GM23338 (cell line): ENCODE measurements at places on chromosomes 16 and 17.

DNA sequence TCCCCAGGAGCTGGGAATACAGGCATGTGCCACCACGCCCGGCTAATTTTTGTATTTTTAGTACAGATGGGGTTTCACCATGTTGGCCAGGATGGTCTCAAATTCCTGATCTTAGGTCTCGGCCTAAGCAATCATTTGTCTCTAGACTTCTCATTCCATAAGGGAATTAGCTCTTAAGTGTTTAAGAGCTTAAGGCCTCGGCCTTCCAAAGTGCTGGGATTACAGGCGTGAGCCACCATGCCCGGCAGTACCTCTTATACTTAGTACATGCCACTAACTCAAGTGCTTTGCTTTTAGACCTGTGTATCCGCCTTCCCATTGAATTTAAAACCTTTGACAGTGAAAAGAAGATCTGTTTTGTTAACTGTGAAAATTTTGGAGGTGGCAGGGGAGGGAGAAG lies 16.6 kb upstream of the IL21R start:
- no peak for DNase-seq

GRCh38 chr17:35171834-35172233 lies 22.4 kb downstream of the SLC35G3 start:
- no peak for DNase-seq

- DNase-seq = no peak
Observed at GRCh38 chr17:36196131-36196486, 449 bp downstream of the CCL3L1 start.

GRCh38 chr16:17301184-17301583 lies 169.6 kb downstream of the XYLT1 start:
- DNase-seq = no peak

DNA sequence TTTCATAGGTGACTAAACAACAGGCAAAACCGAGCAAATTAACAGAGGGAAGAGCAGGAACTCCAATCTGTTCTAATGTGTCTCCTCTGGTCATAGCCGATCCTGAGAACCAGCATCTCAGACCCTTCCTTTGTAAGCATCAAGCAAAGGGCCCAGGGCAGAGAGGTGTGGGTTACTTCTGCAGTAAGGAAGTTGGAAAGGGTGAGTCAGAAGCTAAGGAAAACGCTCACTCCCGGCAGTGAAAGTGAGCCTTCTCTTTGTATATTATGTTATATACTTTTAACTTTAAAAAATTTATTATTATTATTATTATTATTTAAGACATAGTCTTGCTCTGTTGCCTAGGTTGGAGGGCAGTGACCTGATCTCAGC lies 77.7 kb downstream of the MRM3 start:
- DNase-seq = no peak

GRCh38 chr17:19728084-19728495 lies 11.7 kb upstream of the SLC47A2 start:
- no peak for DNase-seq

- DNase-seq = peak; percentile 32
Observed at GRCh38 chr17:20091174-20092029, 82.2 kb downstream of the SPECC1 start.

GRCh38 chr17:63516910-63517824 lies 6.0 kb upstream of the KCNH6 start:
- no peak for DNase-seq

DNA sequence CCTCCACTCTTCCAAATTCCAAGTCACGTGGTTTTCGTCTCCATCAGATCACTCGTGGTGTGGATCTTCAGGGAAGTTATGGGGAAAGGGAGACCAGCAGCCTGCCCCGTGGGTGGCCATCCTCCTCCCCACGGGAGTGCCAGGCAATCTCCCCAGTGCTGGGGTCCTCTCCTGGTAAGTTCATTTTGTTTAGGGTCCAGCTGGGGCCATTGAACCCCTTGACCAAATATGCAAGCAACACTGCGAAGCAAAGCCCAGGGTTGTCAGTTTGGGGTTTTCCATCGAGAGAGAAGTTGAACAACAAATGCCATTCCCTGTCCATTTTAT lies 4.1 kb upstream of the LCMT1 start:
- DNase-seq = no peak

GRCh38 chr17:67765623-67766022 lies 47.9 kb downstream of the NOL11 start:
- no peak for DNase-seq

DNA sequence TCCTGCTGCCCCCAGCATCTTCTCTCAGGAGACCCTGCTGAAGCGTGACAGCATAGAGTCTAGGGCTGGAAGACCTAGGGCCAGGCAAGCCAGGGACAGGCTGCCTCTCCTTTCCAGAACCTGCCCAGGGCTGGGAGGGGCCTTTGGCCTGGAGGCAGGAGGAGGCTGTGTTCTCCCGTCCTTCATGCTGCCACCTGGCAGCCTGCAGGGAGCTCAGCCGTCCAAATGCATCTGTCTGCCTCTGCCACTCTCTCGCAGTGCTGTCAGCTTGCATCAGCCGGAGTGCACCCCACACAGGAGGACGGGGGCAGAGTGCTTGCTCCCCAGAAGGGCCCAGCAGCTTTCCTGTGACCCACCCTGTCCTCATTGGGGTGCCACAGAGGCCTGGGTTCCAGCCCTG lies 31.3 kb downstream of the ARHGAP23 start:
- DNase-seq = no peak

- DNase-seq = peak; percentile 88
Observed at GRCh38 chr16:89860747-89861304, 12.6 kb upstream of the TCF25 start.

DNA sequence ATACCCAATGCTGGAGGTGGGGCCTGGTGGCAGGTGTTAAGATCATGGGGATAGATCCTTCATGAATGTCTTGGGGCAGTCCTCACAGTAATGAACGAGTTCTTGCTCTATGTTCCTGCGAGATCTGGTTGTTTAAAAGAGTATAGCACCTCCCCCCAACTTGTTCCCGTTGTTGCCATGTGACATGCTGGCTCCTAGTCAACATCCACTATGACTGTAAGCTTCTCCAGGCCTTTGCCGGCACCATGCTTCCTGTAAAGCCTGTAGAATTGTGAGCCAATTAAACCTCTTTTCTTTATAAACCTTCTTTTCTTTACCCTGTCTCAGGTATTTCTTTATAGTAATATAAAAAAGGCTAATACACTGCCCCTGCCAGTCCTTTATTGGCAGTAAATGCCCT lies 33.3 kb downstream of the RANBP10 start:
- no peak for DNase-seq

GRCh38 chr17:34220752-34221395 lies 34.2 kb upstream of the CCL2 start:
- no peak for DNase-seq

- no peak for DNase-seq
Observed at GRCh38 chr16:57900796-57901479, 70.0 kb downstream of the CNGB1 start.

DNA sequence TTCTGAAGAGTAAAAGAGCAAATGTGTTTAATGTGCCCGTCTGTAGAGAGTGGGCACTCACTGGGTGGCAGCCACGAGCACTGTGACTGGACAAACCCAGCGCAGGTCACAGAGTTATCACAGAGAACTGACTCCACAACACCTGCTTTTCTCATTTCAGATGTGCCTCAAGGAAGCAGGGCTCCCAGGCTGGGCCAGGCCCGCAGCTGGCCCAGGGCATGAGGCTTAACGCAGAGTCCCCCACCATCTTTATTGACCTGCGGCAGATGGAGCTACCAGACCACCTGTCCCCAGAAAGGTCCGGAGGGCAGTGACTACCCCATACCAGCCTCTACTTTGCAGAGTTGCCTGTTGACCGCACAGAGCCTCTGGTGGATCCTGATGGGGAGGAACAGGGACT lies 11.9 kb downstream of the DNAAF8 start:
- no peak for DNase-seq

DNA sequence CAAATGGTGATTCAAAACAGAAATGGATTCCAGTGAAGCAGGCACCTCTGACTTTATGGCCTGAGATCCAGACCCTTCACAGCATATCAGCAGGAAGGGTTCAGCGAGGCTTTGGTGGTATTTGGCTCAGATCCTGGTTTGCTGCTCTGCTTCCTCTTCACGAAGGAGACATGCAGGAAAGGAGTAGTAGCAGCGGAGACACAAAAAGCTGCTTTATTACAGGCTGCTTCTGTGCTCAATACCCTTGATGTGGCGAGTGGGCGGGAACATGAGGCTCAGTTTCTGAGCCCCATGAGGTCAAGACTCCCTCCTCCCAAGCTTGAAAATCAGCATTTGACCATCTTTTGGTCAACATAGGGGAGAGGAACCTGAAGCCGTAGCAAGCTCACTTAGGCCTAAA lies 213.3 kb upstream of the AXIN2 start:
- peak; percentile 6 for DNase-seq

- DNase-seq = peak; percentile 60
Observed at GRCh38 chr17:1574697-1575471, 12.3 kb upstream of the PITPNA start.

GRCh38 chr16:86762095-86762494 lies 183.7 kb downstream of the FOXL1 start:
- no peak for DNase-seq

DNA sequence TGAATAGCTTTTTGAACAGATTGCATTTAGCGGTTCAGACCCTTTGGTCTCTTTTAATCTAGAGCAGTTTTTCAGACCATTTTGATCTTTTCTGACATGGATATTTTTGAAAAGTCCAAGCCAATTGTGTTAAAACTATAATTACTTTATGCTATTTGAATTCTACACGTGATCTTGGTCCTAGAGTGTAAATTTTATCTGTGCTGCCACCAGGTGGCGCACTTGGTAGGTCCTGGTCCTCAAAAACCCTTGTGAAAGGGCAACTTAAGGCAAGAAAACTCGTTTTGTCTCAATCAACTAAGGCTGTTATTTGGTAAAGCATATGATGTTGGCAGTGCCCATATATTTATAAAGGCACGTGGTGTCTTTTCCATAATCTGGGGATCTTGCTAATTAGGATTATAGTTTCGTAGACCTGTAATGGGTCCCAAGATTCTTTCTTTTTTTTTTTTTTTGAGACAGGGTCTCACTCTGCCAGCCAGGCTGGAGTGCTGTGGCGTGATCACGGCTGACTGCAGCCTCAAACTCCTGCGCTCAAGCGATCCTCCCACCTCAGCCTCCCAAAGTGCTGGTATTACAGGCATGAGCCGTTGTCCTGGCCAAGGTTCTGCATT lies 43.9 kb upstream of the TEX2 start:
- DNase-seq = peak; percentile 78

- no peak for DNase-seq
Observed at GRCh38 chr17:42560246-42560645, 1.7 kb upstream of the COASY start.

DNA sequence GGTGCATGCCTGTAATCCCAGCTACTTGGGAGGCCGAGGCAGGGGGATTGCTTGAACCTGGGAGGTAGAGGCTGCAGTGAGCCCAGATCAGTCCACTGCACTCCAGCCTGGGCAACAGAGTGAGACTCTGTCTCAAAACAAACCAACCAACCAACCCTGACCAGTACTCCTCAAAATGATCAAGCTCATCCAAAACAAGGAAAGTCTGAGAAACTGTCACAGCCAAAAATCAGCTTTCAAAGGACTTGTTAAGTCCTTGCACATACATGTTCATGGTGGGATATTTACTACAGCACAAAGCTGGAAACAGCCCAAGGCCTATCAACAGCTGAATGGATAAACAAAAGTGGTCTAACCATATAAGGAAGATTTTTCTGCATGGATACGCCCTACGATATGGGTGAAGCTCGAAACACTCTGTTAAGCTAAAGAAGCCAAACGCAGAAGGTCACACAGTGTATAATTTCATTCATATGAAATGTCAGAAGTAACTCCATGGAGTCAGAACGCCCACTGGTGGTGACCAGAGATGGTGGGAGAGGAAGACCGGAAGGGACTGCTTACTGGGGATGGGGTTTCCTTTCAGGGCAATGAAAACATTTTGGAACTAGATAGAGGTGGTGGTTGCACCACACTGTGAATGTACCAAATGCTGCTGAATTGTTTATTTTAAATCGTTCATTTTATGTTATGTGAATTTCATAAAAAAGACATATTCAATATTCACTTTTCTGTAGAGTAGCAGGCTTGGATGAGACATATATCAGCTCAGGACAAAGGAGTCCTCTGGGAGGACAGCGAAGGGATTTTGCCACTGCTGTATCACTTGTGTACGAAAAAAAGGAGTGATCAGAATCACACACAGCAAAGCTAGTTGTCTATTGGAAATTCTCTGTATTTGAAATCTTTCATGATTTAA lies 17.7 kb downstream of the CCL17 start:
- DNase-seq = peak; percentile 71

GRCh38 chr16:84286578-84287240 lies 8.0 kb upstream of the WFDC1 start:
- no peak for DNase-seq

- DNase-seq = no peak
Observed at GRCh38 chr17:4444782-4445473, 11.2 kb downstream of the SPNS3 start.

DNA sequence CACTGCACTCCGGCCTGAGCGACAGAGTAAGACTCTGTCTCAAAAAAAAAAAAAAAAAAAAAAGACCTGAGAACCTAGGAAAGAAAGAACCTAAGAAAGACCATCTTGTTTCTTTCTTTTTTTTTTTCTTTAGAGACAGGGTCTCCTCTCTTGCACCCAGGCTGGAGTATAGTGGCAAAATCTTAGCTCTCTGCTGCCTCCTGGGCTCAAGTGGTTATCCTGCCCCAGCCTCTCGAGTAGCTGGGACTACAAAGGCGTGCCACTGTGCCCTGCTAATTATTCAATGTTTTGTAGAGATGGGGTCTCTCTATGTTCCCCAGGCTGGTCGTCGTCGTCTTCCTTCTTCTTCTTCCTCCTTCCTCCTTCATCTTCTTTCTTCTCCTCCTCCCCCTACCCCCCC lies 7.8 kb upstream of the BIRC5 start:
- peak; percentile 51 for DNase-seq

DNA sequence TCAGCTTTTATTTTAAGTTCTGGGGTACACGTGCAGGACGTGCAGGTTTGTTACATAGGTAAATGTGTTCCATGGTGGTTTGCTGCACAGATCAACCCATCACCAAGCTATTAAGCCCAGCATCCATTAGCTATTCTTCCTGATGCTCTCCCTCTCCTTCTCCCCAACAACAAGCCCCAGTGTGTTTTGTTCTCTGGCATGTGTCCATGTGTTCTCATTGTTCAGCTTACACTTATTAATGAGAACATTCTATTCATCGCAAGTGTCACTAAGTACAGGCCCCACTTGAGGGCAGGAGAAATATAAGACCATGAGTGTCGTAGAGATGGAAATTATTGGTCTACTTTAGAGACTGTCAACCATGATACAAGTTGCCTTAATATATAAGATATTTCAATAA lies 615.1 kb downstream of the CDH8 start:
- DNase-seq = no peak

- DNase-seq = no peak
Observed at GRCh38 chr17:62343764-62344270, 36.5 kb upstream of the EFCAB3 start.

GRCh38 chr16:8892101-8892575 lies 10.0 kb downstream of the LITAFD start:
- DNase-seq = no peak

GRCh38 chr17:37191219-37191618 lies 184.6 kb upstream of the C17orf78 start:
- no peak for DNase-seq
